ENCODE measurements at places on chromosomes 2 and 18.
A peak's percentile ranks its signal among the peaks of the same experiment; 100 is the strongest.

GRCh38 chr2:222040333-222040732, 258.5 kb downstream of the PAX3 start:
- DNase-seq: no peak

- DNase-seq: no peak
Measured at GRCh38 chr2:138742441-138743057, 37.6 kb downstream of the NXPH2 start.

- no peak for DNase-seq
Measured at GRCh38 chr2:165281387-165281786, 42.2 kb downstream of the SCN2A start.

DNA sequence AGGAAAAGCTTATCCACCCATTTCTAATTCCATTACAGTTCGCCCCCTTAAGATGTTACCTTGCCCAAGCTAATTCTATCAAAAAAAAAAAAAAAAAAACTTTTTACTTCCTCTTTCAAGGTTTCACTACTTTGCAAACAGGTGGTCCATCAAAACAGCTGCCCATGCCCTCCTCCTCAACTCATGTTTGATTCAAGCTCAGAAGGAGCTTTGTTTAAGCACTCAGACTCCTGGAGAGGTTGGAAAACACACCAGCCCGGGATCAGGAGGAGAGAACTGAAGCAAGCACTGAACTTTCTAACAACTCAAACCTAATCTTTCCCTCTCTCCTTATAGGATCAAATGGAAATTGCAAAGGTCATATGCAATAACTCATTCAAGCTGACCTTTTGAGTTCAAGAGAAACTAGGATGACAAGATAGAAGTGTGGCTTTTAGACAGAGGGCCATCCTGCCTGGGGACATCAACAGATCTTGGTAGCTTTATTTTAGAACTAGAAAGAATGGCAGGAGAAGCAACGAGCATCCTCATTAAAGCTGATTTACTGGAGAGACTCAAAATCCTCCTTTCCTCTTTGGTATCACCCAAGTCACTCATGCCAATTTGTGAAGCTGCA, 28.3 kb upstream of the FZD7 start:
- DNase-seq: no peak

- peak; percentile 60 for DNase-seq
Measured at GRCh38 chr2:70523996-70524965, 29.3 kb downstream of the TGFA start.

- no peak for DNase-seq
Measured at GRCh38 chr2:144847347-144848080, 327.6 kb upstream of the ZEB2 start.

- DNase-seq: peak; percentile 61
Measured at GRCh38 chr2:43950383-43951008, 45.3 kb downstream of the LRPPRC start.

GRCh38 chr2:28393114-28393836, 617 bp downstream of the FOSL2 start:
- DNase-seq: peak; percentile 74

GRCh38 chr18:78133729-78134128, 845.9 kb upstream of the SALL3 start:
- no peak for DNase-seq

DNA sequence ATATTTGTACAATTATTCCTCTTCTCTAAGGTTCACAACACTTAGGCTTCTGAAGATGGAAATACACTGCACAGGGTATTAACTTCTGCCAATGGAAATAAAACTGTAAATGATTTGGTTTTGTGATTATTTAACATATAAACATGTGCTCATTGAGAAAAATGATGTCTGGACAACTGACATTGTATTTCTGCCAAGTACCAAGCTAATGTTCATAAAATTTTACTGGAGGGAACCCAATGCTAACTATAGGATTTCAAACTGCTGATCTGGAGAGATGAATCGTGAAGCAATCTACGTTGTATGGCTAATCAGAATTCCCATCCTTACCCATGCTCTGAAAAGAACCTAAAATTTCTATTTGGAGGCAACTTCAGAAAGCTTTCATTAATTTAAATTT, 279.7 kb downstream of the NRXN1 start:
- no peak for DNase-seq

GRCh38 chr18:11674119-11674518, 14.9 kb upstream of the GNAL start:
- DNase-seq: no peak

- DNase-seq: peak; percentile 82
Measured at GRCh38 chr2:101151146-101151858, at the start of gene TBC1D8. TSS of gene TBC1D8 (minus strand) at chr2:101151382. CDS start at chr2:101151253, 129 bp downstream.

DNA sequence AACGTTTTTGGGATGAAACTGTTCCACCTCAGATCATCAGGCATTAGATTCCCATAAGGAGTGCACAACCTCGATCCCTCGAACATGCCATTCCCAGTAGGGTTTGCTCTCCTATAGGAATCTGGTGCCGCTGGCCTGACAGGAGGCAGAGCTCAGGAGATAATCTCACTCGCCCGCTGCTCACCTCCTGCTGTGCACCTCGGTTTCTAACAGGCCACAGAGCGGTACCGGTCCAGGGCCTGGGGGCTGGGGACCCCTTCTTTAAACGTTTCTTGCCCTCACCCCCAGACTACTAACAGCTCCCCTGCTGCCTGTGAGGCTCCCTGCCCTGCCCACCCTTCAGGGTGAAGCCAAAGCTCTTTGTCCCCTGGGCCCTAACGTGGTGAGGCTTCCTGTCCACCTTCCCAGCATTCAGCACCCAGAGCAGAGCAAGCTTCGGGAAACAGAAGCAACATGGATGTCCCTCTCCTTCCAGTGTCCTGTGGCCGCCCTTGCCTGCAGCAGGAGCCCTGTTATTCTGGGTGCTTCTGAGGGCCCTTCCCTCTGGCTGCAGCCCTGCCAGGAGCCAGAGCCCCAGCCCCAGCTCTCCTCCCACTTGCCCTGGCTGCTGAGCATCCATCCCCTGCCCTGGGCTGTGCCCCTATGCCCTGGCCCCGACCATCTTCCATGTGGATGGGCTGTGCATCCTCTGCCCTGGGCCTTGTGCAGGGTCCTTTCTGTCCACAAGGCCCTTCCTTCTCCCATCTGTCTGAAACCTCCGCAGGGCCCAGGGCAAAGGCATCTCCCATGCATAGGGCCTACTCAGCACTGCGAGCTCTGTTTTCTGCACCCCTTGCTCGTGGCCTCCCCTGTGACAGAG, 140.1 kb downstream of the MBP start:
- DNase-seq: no peak

DNA sequence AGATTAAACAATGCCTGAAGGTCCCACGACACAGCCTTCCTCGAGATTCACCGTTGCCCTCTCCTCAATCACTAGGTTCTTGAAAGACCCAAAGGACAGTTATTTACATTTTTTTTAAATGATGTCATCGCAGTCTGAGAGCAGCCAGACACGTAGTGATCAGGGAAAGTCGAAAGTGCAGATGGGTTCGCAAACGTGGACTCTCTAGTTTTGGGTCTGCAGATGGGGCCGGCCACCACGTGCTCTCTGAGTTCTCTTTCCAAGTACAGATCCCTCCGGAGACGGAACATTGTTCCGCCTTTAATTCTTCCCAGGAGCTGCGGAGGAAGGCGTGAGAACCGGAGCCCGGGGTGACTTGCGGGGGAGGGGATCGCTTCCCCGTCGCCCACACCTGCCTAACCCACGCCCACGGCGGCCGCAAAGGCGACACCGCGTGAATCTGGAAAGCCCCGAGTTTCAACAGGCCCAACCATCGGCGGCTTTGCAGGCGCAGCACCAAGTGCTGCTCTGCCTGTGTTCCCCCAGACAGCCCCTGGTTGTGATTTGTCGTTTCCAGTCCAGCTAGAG, 54.3 kb downstream of the PKDCC start:
- DNase-seq: peak; percentile 77

- DNase-seq: no peak
Measured at GRCh38 chr2:148513427-148513826, 131.1 kb upstream of the EPC2 start.

- DNase-seq: no peak
Measured at GRCh38 chr2:27024188-27024587, 8.6 kb upstream of the TMEM214 start.

DNA sequence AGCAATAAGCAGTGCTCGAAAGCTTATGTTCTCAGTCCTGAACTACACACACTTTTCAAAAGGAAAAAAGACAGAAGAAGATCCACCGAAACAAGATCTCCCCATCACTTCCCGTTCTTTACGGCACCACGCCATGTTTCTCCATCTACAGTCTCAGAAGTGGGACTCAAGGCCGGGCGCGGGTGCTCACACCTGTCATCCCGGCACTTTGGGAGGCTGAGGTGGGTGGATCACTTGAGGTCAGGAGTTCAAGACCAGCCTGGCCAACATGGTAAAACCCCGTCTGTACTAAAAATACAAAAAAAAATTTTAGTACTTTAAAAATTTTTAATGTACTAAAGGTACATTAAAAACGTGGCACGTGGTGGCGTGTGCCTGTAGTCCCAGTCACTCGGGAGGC, 31.2 kb downstream of the ZNF516 start:
- DNase-seq: no peak

- DNase-seq: peak; percentile 31
Measured at GRCh38 chr2:38835015-38835601, 40.6 kb downstream of the DHX57 start.

DNA sequence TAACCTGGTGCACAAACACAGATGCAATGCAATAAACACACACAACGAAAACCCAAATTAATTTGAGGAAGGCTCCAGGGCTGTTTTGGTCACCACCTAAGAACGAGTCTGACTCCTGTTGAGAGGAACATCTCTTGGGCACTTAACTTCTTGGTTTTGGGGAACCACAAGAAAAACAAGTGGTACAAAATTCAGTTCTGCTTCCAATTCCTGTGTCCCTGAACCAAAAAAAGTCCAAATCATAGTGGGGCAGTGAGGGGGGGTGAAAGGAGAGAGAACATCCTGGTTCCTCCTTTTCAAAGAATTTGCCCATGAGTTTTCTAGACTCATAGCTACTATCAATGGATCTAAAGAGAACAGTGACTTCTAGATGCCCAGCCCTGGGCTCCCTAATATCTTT, 143.6 kb downstream of the COL4A4 start:
- DNase-seq: no peak

DNA sequence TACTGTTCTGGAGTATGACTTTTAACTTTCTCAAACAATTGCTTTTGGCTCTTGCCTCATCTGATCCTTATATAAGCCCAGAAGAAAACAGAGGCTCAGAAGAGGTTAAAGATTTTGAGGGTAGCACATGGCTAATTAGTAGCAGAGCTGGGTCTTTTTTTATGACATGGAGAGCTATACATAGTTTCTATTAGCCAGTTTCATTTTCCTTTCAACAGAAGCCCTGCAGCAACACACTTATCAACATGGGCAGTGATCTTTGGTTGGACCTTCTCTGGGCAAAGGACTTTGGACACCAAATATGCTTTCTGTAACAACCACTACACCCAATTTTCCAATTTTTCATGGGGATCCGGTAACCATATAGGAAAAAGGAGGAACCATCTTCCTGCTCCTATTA, 64.9 kb downstream of the NCKAP5 start:
- no peak for DNase-seq

DNA sequence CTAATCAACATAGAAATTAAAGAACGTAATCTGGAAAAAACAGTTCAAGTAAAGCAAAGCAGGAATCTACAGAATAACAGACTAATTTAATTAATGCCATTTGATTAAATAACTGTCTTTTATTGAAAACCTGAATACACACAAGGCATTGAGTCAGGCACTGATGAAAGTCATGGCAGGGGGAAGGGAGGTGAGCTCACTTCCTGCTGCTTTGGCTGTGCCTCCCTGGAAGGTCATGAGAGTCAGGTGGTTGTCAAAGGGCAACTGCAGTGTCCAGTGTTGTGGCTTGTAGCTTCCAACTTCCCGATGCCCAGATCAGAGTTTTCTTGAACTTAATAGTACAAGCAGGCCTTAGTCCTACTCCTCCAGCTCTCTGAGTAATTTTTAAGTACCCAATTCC, 180.9 kb downstream of the PID1 start:
- DNase-seq: no peak

- no peak for DNase-seq
Measured at GRCh38 chr2:241563981-241564595, 5.5 kb downstream of the BOK start.

GRCh38 chr2:110768591-110768990, 36.2 kb downstream of the ACOXL start:
- no peak for DNase-seq

GRCh38 chr2:172375251-172375650, 52.1 kb upstream of the ITGA6 start:
- DNase-seq: no peak

- no peak for DNase-seq
Measured at GRCh38 chr2:157085522-157085921, 172.0 kb upstream of the GALNT5 start.

DNA sequence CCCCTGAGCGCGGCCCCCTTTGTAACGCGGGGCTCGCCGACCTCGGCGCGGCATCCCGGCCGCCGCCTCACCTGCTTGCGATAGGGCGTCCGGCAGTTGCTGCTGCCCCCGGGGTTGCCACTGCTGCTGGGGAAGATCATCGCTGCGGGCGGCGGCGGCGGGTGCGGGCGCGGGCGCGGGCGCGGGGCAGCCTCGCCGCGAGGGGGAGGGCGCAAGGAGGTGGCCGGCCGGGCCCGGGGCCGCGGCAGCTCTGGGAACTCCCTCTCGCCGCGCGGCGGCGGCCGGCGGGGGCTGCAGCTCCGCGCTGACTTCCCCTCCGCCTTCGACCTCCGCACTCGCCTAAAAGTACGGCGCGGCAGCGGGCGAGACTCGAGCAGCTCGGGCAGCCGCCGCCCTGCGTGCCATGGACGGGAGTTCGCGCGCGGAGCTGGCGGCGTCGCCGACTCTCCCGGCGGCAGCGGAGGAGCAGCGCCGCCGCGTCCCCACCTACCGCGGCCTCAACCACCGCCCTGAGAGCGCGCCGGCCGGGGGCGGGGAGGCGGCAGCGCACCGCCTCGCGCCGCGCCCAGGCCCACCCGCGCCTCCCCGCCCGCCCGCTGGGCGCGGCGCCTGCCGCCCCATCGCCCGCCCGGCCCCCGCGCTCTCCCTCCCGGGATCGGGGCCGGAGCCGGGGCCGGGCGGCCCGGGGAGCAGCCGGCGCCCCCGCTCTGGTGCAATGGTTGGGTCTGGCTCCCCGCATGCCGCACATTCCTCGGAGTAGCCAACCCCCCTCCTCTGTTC, 86.0 kb downstream of the RBMS1 start:
- peak; percentile 75 for DNase-seq

- DNase-seq: no peak
Measured at GRCh38 chr2:189050165-189050712, 76.1 kb downstream of the COL3A1 start.

- no peak for DNase-seq
Measured at GRCh38 chr2:150575861-150576260, 88.4 kb upstream of the RND3 start.

DNA sequence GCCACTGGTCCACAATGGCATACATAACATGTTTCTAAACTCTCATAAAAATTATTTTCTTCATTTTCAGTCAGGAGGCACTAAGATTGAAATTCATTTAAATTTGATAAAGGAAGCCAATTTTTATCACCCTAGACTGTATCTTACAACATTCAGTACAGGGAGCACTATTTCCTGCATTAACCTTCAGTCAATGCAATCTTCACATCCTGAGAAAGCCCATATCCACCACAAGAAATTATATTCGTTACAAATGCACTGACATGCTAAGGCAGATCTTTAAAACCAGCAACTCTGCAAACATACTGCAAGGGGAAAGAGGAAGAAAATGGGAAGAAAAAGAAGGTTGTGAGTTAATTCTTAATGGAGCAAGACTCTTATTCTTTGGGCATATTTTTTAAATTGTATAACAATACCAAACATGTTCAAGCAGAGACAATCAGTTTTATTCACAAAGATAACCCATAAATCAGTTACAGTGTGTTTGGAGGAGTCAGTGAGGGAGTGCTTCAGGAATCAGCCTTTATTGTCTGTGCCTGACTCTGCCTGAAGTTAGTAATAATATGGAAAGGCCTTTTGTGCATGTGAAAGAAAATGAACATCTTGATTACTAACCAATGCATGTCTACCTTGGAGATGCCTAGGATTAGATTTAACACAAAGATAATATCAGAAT, 370.1 kb downstream of the FBXO15 start:
- peak; percentile 14 for DNase-seq
